ENCODE measurements at places on chromosomes 11 and 22. TPM values are rescaled to one million over a fixed set of nuclear protein-coding genes. Genes with fewer than 3 reads are reported as not detected.

GRCh38 chr22:47593291-47593690 is 830.8 kb downstream of the TBC1D22A start:
- DNase-seq, result no peak

DNA sequence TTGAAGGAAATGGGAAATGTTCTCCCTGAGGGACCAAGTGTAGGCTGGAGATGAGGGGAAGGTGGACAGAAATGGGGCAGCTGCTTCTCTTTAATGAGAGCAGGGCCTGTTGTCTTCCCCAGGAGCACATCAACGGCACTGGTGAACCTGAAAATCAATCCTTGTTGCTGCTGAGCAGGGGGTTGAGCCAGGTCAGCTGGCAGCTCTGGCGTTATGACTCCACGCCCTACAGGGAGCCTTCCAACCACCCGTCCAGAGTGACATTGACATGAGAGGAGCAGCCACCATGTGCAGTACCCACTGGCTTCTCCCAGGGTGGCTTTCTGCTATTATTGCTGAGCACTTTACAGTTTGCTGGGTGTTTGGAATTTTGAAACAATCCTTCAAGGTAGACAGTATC is 116.9 kb upstream of the LDLRAD3 start:
- no peak for DNase-seq

GRCh38 chr22:35345808-35346505 is 34.9 kb upstream of the HMOX1 start:
- DNase-seq, result no peak

- DNase-seq, result no peak
Observed at GRCh38 chr11:1005928-1006327, 30.6 kb downstream of the MUC6 start.

GRCh38 chr11:87463486-87464102 is 425.9 kb downstream of the TMEM135 start:
- peak; percentile 72 for DNase-seq

GRCh38 chr11:126738295-126739031 is 262.1 kb downstream of the KIRREL3 start:
- no peak for DNase-seq

GRCh38 chr11:44530413-44531115 is 34.9 kb upstream of the CD82 start:
- DNase-seq, result no peak

GRCh38 chr11:72751116-72752087 is 806 bp downstream of the ARAP1 start:
- peak; percentile 40 for DNase-seq

- no peak for DNase-seq
Observed at GRCh38 chr11:34988294-34989255, 72.2 kb downstream of the PDHX start.

DNA sequence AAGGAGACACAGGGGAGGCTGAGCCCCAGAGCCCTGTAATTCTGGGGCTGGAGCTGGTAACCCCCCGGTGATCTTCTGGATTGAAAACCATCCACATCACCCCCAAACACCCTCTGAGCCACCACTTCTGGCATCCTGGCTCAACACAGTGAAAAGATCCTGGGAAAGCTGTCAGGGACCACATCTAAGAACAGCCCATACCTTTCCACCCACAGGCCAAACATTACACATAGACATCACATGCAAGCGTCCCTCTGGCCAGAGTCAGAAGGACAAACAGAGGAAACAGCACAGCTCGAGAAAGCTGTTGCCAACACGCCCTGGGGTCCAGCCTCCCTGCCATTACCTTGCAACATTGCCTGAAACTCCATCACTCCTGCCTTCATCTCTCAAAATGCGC is 469.5 kb downstream of the SOX6 start:
- DNase-seq, result no peak

DNA sequence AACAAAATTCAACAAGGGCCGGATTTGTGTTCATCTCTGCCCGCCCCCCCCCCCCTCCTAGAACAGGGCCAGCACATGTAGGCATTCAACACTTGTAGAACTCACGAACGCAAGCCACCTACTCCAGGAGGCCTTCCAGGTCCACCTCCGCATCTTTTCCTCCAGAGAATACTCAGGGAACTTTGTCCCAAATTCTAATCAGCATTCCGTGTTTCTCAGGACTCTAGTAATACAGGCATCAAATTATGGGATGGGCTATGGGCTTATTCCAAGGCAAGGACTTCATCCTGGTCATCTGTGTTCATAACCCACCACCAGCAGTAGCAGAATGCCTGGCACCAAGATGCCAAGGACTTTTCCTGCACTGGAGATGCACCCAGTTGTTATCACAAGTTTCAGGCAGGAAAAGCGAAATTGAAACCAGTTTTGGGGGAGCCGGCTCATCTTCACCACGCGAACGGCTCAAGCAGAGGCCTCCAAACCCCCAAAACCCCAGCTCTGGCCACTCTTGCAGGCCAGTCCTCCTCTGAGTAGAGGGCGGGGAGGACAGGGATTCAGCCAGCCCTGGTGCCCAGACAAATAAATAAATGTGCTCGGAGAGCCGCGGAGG is 462 bp downstream of the UBE2L6 start:
- DNase-seq, result no peak

- DNase-seq, result no peak
Observed at GRCh38 chr11:46404476-46405017, 13.0 kb upstream of the CHRM4 start.

DNA sequence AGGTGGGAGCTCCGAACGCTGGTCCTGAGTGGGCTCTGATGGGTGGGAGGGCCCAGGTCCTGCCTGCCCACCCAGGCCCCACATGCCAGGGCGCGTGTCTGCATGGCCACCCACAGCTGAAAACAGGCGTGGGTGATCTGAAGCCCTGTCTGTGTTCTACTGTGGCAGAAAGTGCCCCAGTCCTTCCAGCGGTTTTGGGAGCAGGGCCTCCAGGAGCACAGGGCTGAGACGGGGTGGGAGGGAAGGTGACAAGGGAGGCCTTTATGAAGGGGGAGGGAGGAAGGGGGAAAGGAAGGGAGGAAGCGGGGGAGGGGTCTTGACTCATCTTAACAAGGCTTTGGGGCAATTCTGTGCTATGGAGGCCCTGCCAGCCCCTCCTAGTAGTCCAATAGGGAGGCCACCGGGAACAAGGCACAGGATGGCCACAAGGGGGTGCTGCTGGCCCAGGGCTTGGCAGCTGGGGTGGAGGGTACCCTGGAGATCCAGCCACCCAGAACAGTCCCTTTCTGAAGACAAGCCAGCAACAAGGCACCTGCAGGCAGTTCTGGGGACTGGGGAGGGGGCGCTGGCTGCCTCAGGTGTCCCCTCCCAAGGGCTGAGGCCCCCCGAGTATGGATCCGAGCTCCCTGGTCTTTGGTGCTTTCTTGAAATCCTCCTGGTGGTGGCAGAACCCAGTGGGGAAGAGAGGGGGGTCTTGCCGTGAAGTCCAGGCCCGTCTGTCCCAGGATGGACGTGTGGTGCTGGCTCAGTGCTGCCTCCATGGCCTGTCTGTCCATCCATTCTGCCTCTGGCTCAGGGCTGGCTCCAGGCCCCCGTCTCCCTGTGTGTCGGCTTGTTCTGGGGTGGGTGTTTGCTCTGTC is 6.3 kb upstream of the FADS3 start:
- peak; percentile 79 for DNase-seq

DNA sequence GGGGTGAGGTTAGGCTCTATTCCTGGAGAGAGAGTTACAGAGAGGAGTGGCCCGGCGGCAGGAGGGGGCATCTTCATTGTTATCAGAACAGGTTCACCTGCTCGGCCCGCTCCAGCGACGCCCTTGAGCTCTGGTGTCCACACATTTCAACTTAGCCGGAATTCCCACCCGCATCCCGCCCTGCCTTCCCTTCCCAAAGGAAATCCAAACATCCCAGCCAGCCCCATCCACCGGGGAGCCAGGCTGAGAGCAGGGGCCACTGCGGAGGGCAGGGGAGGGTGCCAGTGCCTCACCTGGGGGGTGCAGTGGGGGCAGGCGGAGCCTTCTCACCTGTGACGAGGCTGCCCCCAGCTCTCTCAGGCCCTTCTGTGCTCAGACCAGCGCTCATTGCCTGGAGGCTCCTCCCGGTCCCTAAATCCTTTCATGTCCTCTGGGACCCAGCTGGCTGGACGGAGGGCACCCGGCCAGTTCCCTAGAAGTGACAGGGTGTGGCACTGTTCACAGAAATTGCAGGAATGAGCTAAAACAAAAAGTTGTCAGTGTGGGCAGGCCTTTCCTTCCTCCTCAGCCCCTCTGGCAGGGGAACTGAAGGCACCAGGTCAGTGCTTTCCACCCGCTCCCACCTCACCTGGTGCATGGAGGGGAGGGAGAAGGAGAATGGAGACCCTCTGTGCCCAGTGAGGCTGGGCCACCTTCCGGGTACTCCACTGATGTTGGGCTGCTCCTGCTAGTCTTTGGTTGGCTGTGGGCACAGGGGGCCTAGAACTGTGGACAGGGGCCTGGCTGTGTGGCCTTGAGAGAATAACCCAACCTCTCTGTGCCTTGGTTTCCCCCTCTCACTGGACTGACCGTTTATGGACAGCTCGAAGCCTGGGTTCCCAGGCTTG is 2.2 kb upstream of the MRGPRG start:
- peak; percentile 41 for DNase-seq

- no peak for DNase-seq
Observed at GRCh38 chr11:115558635-115559034, 54.4 kb upstream of the CADM1 start.

DNA sequence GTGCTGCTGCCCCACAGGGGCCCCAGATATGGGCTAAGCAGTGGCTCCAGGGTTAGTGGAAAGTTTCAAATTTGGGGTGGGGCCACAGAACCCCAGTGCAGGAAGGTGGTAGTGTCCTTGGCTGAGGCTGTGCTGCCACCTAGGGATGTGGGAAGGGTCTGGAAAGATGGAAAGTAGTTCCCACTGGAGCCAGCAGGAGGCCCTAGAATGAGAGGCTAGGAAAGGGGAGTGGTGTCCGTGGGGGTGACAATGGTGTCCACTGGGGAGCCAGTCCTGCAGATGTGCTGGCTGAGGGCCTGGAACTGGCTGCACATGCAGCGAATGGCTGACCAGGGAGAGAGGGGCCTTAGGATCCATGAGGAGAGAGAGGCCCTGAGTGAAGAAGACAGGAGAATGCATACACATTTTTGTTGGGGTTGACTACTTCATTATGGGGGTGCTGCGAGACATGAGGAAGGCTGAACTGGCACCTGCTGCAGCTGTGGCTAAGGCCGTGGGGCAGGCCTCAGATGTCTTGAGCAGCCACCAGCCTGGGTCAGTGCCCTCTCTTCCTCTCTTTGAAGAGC is 21.1 kb downstream of the RFPL3 start:
- peak; percentile 65 for DNase-seq

GRCh38 chr11:118537409-118537980 is 6.5 kb downstream of the TMEM25 start:
- DNase-seq, result no peak

- DNase-seq, result no peak
Observed at GRCh38 chr22:31094021-31094551, 13.0 kb downstream of the SMTN start.

DNA sequence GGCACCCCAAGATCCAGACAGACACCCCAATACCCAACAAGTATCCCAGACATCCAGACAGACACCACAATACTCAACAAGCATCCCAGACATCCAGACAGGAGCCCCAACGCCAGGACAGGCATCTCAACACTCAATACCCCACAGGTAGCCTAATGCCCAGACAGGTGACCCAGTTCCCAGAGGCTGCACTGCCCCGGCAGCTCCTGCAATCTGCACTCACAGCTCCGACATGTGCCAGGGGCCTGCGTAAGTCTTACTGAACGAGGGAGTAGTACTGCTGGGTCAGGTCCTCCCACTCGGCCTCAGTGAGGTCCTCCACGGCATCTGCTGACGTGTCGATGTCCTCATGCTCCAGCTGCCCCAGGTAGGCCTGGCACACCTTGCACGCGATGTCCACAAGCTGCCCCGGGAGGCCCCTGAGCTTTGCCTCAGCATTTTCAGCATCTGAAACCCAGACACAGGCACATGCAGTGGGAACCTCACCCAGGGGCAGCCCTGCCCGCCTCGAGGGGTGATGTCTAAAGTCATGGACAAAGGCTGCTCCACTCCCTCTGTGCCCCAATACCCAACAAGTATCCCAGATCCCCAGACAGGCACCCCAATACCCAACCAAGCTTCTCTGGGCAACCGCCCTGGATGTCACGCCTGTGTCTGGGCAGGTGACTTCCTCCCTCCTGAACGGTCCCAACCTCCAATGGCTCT is 16.6 kb downstream of the TTLL8 start:
- DNase-seq, result no peak

DNA sequence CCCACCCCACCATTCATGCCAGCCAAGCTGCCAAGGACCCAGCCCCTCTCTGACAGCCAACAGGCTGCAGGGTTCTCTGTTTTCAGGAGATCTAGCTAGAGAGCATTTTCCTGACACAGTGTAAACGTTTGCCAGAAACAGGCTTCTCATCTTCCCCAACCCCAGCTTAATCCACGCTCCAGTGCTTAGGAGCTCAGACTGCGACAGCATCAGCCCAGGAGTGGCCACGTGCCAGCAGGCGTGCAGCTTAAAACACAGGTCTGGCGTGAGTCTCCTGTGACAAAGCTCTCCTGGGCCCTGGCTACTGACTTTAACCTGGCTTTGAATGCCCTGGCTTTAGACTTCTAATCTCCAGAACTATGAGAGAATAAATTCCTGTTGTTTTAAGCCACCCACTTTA is 66.6 kb downstream of the GALNT18 start:
- DNase-seq, result no peak

DNA sequence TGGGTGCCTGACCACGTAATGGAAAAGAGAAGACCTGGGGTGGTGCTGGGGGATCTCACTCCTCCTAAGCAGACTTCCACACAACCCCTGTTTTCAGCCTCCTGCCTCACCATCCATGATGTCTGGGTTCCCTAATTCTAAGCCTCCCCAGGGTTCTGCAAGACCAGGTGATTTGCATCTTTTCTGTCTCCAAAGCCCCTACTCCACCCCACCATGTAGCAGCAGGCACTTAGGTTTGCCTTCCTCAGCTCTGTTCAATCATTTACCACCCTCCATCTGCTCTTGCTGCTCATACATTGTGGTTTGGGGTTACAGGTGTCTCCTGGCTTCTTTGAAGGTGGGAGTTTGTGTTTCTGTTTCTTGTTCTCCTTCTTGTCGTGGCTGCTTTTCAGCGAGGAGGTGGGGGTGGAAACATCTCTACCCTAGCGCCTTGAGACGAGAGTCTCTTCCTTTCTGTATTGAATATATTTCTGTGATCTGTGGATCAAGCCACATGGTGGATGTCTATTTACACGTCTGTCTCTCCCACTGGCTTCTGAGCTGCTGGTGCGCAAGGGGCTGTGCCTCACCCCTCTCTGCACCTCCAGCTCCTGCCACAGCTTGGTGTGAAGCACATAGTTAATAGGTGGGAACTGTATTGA is 6.6 kb upstream of the SSTR3 start:
- no peak for DNase-seq

DNA sequence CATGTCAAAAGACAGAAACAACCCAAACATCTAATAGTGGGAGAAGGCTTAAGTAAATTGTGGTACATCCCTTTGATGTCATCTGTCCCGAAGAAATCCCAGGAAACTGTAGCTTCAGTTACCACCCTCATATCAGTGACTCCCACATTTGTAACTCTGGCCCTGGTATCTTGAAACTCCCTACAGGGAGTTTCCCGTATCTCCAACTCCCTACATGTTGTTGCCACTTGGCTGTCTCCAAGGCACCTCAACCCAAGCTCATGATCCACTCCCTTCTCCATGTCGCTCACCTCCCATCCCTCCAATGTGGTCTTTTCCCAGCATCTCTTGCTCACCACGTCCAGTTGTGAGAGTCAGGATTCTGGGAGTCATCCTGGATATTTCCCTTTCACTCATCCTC is 68.1 kb downstream of the CACNG2 start:
- DNase-seq, result no peak

TMPRSS6 gene
- 1.5 TPM for total RNA-seq

OR8K5 gene
- not detected for total RNA-seq

GAS2 gene
- 11.1 TPM for total RNA-seq

LRRC32 gene
- 0.84 TPM for total RNA-seq

NPTXR gene
- total RNA-seq, result 12.8 TPM

GLYAT gene
- not detected for total RNA-seq

ZNF70 gene
- 5.4 TPM for total RNA-seq
